ENCODE measurements at places on chromosomes 6 and 20.

DNA sequence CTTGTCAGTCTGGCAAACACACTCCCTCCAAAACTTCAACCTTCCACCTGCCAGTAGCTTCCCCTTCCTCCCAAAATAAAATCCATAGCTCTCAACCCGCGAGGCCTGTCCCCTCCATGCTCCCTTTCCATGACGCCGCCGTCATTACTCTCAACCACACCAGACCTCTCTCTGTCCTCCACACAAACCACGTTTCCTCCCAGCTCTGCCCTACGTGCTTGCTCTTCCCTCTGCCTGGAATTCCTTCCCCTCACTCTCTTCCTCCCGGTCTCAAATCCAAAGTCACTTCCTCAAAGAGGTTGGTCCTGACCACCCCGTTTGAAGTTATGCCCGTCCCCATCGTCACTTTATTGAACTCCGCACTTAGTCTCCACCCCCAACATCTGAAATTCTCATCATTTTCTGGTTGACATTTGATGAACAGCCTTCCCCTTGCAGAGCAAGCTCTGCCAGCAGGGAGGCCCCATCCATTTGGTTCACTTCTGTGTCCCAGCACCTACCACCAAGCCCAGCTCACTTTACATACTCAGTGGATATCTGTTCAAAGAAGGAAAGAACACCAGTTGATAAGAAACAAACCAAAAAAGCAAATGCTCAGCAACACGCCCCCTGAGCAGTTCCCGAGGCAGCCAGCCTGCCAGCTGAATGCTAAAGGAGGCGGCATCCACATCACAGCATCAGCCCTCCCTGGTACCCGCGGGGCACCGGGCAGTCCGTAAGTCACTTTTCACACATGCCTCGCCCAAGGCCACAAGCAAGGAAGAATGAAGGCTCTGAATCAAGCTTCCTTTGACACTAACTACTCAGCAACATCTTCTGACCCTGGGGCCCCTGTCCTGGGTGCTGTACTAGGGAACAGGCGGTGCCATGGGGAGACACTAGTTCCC lies 125.0 kb downstream of the NFATC2 start:
- peaks cover 10% of the 10 kb centered on the region for H3K4me1 ChIP-seq
- no peaks in the 10 kb centered on the region for H3K36me3 ChIP-seq
- H3K27ac ChIP-seq, result no peak overlapping the region
- H3K4me3 ChIP-seq, result no peak overlapping the region
- no peak for DNase-seq

DNA sequence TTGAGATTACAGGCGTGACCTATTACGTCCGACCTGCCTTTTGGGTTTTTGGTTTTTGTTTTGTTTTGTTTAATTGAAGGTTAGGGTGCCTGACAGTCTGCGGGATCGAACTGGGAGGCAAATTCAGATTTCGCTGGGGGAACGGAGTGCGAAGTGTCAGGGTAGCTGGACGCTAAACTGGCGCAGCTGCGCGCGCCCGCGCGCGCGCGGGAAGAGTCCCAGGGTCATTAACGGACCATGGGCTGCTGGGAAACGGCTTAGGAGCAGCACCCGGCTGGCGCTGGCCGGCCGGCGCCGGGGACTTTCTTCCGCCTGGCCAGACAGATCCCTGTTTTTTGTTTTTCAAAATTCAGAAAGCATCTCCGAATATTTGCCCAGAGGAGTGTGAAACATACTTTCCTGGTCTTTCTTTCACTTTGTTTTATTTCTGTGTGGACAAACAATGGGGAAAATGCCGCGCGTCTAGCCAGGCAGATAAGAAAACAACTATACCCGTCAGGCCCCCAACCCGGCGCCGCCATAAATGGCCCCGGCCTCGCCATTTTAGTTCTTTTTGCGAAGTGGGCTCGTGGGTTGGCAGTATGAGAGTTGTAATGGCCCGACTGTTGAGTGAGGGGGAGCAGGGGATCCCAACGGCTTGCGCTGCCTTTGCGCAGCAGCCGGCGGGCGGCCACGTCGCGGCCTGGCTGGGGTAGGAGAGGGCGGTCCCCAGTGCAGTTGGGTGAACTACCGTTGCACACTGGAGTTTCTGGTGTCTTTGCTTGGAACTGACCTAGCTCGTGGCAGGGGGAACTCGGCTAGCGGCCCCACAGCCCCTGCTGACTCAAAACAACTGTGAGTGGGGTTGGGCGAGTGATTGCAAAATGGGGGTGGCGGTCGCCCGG lies 7.1 kb downstream of the HSPA1B start:
- H3K4me3 ChIP-seq, result peak overlapping the region; percentile 100
- DNase-seq, result peak; percentile 79
- H3K27ac ChIP-seq, result peak overlapping the region; percentile 86
- peaks cover 22% of the 10 kb centered on the region for H3K36me3 ChIP-seq
- no peaks in the 10 kb centered on the region for H3K27me3 ChIP-seq

DNA sequence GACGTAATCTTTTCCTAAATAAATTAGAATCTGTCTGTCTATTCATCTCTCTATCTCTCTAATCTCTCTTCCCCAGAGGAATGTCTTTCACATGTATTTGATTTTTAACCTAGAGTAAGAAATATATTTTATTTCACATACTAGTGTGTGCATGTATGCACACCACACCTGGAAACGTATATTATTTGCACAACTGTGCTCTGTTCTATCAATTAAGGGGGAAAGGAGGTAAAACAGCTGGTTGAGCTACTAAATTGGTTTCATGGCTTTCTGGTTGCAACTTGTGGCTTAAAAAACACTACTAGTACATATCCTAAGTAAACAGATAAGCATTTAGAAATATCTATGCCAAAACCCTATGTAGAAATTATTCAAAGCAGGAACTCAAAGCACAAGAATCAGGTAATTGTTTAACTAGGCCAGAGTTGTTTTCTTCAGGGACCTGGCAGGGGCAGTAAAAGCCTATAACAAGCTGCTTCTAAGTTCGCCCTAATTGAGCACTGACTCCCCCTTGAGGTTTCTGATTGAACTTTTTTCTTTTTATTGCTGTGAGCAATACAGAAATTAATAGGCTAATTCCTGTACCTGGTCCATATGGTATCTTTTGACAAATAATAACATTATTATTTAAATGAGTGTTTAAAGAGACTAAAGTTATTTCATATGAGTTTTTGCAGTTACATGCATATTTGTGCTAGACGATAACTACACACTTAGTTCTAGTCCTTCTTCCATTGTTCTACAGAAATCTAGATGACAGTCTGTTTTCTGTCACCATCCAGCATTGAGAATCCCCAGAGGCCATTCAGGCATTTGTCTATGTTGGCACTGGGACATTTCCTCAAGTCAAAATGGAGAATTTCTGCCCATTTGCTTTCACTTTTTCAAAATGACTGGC lies 88.6 kb downstream of the MCHR2 start:
- peak; percentile 4 for DNase-seq
- H3K36me3 ChIP-seq, result no peaks in the 10 kb centered on the region
- no peaks in the 10 kb centered on the region for H3K4me1 ChIP-seq
- H3K27ac ChIP-seq, result no peak overlapping the region
- no peak overlapping the region for H3K4me3 ChIP-seq
- no peaks in the 10 kb centered on the region for H3K27me3 ChIP-seq

- H3K27ac ChIP-seq, result no peak overlapping the region
- no peaks in the 10 kb centered on the region for H3K27me3 ChIP-seq
- peaks cover 1% of the 10 kb centered on the region for H3K4me1 ChIP-seq
- DNase-seq, result no peak
Observed at GRCh38 chr20:24339210-24339641, 130.2 kb upstream of the SYNDIG1 start.

DNA sequence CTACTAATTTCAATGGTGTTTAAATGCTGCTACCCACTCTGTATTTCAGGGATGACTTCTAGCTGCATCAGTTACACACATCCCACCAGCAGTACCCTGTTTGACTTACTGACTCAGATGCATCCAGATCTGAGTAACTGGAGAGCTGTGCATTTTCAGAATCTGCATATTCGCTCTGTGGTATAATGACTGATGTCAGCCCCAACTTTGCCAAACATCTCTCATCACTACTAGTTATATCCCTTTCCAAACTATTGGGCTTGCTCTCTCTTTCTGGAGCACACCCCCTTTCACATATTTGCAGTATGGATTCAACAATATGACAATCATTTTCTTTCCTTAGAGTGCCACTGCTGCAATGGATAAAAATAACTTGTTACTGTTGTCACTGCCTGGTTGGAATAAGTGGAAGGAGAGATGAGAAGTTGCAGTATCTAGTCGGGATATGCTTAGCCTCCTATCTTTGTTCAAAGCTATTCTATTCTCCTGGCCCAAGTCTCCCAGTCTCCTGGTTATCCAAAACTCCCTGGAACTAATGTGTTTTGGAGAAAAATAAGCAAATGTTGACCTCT lies 3.3 kb upstream of the RSPO3 start:
- H3K36me3 ChIP-seq, result no peaks in the 10 kb centered on the region
- no peak overlapping the region for H3K27ac ChIP-seq
- H3K4me1 ChIP-seq, result peaks cover 8% of the 10 kb centered on the region
- H3K4me3 ChIP-seq, result no peak overlapping the region

DNA sequence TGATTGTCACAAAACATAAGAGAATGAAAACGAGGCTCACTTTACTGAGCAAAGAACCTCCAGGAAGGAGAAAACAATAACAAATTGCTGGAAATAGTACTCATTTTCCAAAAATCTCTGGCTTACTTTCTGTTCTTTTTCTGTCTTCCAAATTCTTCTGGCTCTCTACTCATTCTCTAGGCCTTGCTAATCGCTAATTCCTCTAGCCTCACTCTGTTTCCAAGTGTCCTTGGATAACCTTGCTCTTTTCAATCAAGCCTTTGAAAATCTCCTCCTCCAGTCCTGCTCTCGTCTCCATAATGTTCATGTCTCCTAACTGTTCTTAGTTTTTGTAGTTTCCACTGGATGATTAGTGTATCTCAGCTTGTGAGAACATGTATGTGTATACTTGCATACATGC lies 96.2 kb upstream of the MAP7 start:
- DNase-seq, result no peak
- no peaks in the 10 kb centered on the region for H3K27me3 ChIP-seq
- no peak overlapping the region for H3K27ac ChIP-seq

DNA sequence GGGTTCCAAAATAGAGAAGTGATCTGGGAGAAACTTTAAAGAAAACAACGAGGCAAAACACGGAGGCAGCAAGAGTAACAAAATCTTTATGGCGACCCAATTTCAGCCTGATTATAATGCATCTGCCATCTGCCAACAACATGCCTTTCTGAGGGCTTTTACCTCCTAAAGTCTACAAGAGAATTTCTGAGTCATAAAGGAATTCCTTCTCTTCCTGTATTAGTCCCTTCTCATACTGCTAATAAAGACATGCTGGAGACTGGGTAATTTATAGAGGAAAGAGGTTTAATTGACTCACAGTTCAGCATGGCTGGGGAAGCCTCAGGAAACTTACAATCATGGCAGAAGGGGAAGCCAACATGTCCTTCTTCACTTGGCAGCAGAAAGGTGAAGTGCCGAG lies 226.6 kb downstream of the HACE1 start:
- H3K36me3 ChIP-seq, result no peaks in the 10 kb centered on the region
- H3K27ac ChIP-seq, result no peak overlapping the region
- no peak for DNase-seq
- H3K4me1 ChIP-seq, result no peaks in the 10 kb centered on the region
- H3K4me3 ChIP-seq, result no peak overlapping the region
- H3K27me3 ChIP-seq, result no peaks in the 10 kb centered on the region

DNA sequence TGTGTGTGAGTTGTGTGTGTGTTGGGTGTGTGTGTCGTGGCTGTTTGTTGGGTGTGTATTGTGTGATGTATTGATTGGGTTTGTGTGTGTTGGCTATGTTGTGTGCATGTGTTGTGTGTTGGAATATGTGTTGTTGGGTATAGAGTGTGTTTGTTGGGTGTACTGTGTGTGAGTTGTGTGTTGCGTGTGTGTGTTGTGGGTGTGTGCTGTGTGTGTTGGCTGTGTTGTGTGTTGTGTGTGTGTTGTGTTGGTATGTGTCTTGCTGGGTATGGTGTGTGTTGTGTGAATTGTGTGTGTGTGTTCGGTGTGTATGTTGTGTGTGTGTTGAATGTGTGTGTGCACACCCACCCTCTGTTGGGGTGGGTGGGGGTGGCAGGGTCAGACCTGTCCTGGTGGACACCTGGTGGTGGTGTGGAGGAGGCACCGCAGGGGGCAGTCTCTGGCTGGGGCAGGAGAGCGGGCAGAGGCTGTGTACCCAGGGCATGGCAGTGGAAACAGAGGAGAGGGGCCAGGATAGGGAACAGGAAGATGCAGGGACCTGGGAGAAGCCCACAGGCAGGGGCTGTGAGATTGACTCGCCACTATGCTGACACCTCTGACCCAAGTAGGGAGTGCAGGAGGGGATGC lies 25.5 kb upstream of the PXDC1 start:
- H3K4me1 ChIP-seq, result no peaks in the 10 kb centered on the region
- no peak overlapping the region for H3K27ac ChIP-seq
- no peak overlapping the region for H3K4me3 ChIP-seq
- H3K36me3 ChIP-seq, result no peaks in the 10 kb centered on the region
- DNase-seq, result no peak
- no peaks in the 10 kb centered on the region for H3K27me3 ChIP-seq

GRCh38 chr20:58466729-58467571 lies 48.2 kb downstream of the APCDD1L start:
- no peaks in the 10 kb centered on the region for H3K36me3 ChIP-seq
- DNase-seq, result no peak
- no peak overlapping the region for H3K27ac ChIP-seq
- no peaks in the 10 kb centered on the region for H3K27me3 ChIP-seq
- no peak overlapping the region for H3K4me3 ChIP-seq
- H3K4me1 ChIP-seq, result no peaks in the 10 kb centered on the region

GRCh38 chr20:61900011-61900944 lies 165.4 kb downstream of the TAF4 start:
- H3K4me3 ChIP-seq, result no peak overlapping the region
- no peaks in the 10 kb centered on the region for H3K36me3 ChIP-seq

GRCh38 chr6:36269834-36270705 lies at the start of gene PNPLA1:
Gene PNPLA1, plus strand, starts transcription at chr6:36270060. Its CDS starts 400 bp downstream, at chr6:36270460.
- no peaks in the 10 kb centered on the region for H3K27me3 ChIP-seq
- H3K4me1 ChIP-seq, result no peaks in the 10 kb centered on the region
- H3K4me3 ChIP-seq, result no peak within 1 kb of the TSS
- no peak within 1 kb of the TSS for H3K27ac ChIP-seq

Data from trophoblast cell (in vitro differentiated cells and primary cell).